T1000 (cell line): ENCODE measurements at places on chromosomes 6 and 20.

DNA sequence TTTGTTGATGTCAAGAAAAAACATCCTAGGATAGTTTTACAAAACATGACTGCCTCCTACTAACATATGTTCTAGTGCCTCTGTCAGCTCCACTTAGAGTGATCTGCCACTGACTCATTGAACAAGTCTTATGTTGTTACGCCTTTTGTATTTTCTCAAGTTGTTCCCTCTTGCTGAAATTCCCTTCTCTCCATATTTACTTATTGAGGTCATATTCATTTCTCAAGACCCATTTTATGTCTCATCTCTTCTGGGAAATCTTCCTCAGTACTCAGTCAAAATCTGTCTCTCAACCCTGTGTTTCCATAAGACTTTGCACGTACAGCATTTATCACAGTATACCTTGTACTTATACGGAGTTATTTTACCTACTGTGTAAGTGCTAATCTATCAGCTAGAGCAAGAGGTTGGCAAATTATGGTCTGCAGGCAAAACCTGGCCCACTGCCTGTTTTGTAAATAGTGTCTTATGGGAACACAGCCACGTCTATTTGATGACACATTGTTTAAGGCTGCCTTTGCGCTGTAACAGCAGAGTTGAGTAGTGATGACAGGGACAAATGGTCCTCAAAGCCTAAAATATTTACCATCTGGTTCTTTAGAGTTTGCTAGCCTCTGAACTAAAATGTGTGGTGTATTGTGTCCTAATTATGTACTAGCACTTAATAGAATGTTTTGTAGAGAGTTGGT lies 83.4 kb downstream of the ADGRB3 start:
- peak; percentile 2 for DNase-seq

DNA sequence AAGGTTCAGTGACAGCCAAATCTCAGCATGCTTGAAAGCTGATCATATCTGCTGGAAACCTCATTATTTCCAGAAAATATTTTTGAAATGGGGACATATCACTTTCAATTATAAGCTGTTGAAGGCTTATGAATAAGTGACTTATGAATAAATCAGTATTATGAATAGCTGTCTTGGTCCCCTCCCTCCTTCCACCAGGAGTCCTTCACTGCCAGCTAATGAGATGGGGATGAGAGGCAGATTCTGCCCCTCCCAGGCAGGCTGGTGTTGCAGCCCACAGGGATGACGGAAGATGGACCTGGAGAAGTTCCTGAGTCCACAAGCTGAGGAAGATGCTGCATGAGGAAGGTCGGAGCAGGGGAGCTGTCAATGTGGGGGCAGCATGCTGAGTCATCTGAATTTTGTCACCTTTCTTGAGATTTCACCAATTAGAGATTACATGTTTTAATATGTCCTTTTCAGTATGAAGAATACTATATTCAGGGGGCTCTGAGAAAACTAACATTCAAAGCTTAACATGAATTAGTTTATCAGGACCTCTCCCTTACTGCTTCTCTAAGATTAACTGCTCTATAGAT lies 112.2 kb downstream of the DTNBP1 start:
- no peak for DNase-seq

DNA sequence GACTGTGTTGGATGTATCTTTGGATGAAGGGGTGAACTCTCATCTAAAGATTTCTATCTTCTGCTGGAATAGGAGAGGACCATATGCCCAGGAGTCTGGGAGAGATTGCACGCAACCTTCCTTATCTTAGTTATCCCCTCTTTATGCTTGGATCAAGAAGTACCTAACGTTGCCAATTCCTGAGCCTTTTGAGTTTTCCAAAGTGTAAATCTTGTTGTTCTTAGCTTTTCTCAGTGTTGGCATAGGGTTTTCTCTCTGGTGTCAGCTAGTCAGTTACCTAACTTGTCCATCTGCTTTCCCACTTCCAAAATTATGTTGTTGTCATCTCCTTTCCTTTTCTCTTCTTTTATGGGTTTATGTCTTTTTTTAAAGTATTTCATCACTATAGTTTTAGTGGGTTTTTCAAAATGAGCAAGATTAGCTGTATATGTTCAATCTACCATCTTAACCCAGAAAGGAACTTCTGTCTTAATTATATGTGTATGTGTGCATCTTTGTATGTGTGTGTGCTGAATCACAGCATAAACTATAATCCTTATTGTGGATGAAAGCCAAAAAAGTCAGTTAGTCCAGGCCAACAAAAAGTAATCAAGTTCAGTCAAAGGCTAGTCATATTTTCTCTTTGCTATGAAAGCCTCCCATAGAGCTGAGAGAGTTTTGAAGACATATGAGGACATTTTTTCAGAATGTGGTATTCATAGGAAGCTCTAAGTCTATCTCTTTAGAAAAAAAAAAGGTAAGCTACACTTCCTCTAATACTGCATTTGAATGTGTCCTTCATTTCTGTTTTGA lies 72.1 kb downstream of the KHDC1L start:
- no peak for DNase-seq

GRCh38 chr20:57291003-57291402 lies 24.6 kb upstream of the BMP7 start:
- no peak for DNase-seq

DNA sequence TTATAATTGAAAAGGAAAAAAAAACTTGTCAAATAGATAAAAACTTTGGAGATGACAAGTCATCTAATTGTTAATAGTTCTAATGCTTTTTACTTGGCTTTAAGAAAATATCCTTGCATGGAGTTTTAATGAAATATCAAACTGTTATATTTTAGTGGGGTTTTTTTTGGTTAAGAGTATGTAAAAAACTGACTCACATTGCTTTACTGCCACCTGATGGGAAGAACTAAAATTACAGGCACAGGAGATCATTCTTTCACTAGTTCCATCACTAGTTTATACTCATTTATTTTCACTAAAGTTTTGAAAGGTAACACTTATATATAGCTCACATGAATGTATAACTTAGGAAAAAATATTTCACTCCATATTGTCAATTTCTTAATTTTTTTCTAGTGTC lies 309.1 kb downstream of the LMBRD1 start:
- no peak for DNase-seq

GRCh38 chr20:37473249-37474000 lies 47.6 kb upstream of the NNAT start:
- no peak for DNase-seq

DNA sequence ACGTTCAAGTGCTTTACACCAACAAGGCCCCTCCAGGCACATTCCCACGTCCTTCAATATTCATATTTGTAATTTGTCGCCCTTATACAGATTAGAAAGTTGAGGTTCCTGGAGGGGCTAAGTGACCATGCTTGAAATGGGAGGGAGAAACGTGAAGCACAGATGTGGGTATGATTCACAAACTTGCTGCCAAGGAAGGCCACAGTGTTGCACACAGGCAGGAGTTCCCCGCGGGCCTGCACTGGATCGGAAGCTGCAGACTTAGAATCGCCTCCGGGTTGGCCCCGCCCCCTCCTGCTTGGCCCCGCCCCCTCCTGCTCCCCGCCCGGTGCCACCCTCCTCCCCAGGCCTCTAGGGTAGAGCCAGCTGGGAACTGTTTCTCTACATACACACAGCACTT lies 58.2 kb upstream of the QKI start:
- DNase-seq: peak; percentile 81

GRCh38 chr6:111985202-111985731 lies 68.6 kb upstream of the CCN6 start:
- DNase-seq: peak; percentile 17

DNA sequence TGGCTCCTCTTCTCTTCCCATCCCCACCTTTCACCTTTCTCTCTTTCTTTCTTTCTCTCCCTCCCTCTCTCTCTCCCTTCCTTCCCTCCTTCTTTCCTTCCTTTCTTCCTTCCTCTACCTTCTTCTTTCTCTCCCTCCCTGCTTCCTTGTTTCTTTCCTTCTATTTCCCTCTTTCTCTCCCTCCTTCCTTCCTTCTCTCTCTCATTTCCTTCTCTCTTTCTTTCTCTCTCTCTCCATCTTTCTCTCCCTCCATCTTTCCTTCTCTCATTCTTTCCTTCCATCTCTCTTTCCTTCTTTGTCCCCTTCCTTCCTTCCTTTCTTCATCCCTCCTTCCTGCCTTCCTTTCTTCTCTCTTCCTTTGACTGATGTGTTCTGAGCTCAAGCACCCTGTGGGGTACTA lies 1467.0 kb upstream of the DEFB115 start:
- DNase-seq: no peak

- no peak for DNase-seq
Observed at GRCh38 chr6:41878961-41879405, 16.2 kb downstream of the USP49 start.

DNA sequence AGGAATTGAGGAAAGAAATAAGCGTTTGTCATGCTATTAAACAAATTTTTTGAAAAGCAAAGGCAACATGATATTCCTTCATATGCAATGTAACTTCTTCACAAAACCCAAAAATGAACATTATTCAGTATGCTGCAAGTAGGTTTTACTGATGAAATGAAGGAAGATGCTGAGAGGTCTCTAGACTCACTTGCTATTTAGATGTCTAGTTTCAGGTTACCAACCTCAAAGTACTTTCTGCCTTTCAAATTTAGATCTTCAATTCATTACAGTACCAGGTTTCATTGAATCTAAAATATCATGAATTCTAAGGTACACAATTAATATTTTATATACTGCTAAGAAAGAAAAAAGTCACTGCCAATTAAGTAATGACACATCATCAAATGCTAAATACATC lies 39.9 kb downstream of the MYO6 start:
- no peak for DNase-seq
